CD4-positive, alpha-beta T cell treated with Interleukin-2 at 100 ng/mL for 4 hours (primary cell): ENCODE measurements at places on chromosomes 12 and 14.
A peak's percentile ranks its signal among the peaks of the same experiment; 100 is the strongest.

GRCh38 chr14:73342670-73343069 lies 105.4 kb downstream of the PAPLN start:
- DNase-seq = no peak

- DNase-seq = no peak
Observed at GRCh38 chr12:4169959-4170358, 103.6 kb upstream of the CCND2 start.

- no peak for DNase-seq
Observed at GRCh38 chr12:95516757-95517156, 34.5 kb downstream of the USP44 start.

- DNase-seq = no peak
Observed at GRCh38 chr12:72570601-72571000, 298.4 kb downstream of the TRHDE start.

DNA sequence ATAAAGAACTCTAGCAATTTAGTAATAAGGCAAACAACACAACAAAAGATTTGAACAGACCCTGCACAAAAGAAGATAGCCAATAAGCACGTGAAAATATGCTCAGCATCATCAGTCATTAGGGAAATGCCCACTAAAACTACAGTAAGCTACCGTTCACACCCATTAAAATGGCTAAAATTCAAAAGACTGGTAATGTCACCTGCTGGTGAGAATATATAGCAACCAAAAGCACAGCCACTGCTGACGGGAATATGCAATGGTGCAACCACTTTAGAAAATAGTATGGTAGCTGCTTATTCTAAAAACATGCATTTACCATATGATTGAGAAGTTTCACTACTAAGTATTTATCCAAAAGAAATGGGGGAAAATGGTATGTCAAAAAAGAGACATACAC lies 74.9 kb downstream of the DPF3 start:
- DNase-seq = no peak

DNA sequence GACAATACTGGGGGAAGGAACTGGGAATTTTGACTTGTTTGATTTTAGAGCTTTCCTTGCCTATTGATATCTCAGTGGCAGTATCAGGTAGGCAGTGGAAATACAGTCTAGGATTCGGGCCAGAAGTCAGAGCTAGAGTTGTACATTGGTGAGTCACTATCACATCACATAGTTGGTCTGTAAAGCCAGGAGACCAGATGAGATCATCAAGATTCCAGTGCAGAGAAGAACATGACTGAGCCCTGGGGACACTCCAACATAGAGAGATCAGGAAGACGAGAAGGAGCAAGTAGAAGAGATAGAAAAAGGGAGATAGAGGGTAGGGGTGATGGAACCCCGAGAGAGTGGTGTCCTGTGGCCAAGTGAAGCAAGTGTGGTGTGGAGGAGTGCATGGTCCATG lies 46.6 kb upstream of the NR1H4 start:
- no peak for DNase-seq

DNA sequence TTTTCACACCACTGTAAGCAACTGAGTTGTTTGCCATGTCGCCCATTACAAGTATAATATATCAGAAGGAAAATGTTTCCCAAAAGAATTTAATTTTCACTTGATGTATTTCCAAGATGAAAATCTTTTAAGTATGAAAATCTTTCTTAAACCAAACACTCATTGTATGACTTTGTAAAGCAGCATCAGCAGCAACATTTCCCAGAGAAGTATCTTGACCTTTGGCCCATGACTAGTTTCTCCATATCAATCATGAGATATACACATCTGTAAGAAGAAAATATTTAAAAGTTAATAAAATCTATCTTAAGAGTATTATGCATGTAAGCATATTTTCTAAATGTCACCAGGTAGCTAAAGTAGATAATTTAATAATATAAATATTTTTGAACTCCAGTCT lies 52.8 kb downstream of the ATP2B1 start:
- DNase-seq = no peak

DNA sequence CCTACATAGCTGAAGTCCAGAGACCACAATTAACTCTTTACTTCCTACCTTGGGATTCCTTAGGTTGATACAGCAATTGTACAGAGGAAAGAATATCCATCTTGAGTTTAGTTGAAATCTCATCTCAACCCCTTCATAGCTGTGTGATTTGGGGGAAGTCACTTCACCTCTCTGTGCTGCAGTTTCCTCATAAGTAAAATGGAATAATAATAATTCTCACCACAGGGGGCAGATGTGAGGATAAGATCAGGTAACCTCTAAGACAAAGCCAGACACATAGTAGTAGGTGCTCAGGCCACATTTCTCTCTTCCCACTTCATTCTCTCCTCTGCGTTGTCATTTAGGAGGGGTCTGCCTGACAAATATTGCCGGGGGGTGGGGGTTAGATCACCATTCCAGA lies 6.7 kb downstream of the FOXN4 start:
- no peak for DNase-seq

DNA sequence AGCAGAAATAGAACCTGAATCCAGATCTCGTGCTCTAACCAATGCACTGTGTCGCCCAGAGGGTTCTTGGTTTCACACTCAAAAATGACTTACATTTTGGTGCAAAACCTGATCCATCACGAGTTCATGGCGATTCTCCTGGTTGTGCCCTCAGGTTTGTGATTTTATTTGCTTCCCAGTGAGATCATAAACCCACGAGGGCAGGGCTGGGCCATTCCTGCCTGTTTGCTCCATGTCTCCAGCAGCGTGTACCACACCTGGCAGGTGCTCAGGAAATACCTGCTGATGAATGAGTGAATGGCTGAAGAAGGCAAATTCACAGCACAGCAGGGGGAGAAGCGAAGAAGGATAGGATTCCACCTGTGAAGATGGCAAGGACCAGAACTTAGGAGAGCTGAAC lies 9.4 kb downstream of the ACACB start:
- DNase-seq = no peak

- no peak for DNase-seq
Observed at GRCh38 chr14:103008768-103009357, 48.5 kb downstream of the CDC42BPB start.

DNA sequence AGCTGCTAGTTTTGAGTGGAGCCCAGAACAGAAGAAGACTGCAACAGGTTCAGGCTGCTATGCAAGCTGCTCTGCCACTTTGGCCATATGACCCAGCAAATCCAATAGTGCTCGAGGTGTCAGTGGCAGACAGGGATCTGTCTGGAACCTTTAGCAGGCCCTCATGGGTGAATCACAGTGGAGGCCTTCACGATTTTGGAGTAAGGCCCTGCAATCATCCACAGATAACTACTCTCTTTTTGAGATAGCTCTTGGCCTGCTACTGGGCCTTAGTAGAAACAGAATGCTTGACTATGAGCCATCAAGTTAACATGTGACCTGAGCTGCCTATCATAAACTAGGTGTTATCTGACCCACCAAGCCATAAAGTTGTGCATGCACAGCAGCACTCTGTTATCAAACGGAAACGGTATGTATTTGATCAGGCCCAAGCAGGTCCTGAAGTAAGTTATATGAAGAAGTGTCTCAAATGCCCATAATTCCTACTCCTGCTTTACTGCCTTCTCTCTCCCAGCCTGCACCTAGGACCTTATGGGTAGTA lies 116.9 kb upstream of the CCDC196 start:
- DNase-seq = no peak

GRCh38 chr12:129532707-129533499 lies 370.9 kb downstream of the TMEM132D start:
- no peak for DNase-seq

DNA sequence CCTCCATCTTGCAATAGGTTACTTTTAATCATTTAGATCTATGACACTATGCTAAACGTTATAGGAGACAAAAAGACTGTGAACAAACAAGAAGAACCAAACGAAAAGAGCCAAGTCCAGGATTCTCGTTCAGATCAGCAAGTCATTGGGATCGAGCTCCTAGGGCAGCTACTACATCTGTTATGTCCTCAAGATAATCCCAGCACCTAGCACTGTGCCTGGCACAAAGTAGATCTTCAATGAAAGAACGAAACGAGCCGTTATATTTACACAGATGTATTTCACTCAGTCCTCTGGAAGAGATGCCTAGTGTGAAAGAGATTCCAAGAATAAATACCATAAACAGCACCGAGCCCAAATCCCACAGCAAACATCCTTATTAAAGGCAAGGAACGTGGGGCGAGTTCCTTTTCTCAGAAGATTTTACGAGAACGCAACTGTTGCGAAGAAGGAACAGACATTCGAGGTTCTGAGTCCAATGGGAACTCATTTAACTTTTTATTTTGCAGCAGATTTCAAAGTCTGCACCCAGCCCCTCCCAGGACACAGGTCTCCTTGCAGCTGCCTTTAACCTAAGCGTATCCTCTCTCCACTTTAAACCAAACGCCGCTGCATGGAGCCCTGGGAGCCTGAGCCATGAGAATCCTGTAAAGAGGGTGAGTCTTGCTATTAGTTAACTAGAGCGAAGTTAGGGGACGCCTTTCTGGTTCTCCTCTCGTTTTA lies 544 bp upstream of the TDP1 start:
- no peak for DNase-seq

DNA sequence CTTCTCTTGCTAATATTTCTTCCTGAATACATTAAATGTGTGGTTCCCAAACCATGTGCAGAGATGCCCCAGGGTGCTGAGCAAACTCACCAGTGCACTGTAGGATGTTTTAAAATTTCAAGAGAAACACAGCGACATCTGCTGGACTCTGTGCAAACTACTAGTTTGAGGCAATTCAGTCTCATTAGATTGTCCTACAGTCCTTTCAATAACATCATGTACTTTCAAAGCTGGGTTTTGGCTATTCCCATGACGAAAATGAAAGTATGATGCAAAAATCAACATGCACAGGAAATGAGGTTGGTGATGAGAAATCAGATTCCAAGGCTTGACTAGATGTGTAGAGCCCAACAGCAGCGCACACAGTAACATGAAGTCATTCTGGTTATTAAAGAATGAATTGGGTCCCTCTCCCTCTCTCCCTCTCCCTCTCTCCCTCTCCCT lies 66.3 kb downstream of the CLIP1 start:
- peak; percentile 70 for DNase-seq

GRCh38 chr12:14315501-14315900 lies 50.0 kb upstream of the ATF7IP start:
- no peak for DNase-seq

DNA sequence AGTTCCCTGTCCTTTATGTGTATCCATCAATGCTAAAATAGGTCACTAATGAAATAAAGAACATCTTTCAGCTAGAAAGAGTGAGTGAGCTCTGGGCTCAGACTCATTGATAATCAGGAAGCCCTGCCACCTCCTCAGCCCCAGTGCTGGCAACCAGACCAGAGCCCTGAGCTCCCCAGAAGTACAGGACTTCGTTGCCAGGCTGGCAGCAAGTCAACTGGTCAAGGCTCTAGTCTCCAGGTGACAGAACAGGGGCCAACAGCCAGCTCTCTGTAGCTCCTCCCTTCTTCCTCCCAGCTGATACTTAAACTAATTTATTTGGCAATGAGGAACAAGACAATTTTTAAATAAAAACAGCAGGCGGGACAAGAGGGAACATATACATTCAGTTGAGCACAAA lies 145.3 kb downstream of the EGLN3 start:
- no peak for DNase-seq

DNA sequence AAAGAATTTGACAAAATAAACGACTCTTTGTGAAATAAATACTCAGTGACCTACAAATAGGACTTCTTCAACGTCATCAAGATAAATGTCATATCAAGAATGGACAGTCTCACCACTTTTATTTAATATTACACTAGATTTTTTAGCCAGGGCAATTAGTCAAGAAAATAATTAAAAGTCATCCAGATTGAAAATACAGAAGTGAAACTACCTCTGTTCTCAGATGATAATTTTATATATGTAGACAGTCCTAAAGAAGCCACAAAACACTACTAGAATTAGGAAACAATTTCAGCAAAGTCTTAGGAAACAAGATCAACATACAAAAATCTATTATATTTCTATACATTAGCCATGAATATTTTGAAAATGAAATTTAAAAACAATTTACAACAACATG lies 689.6 kb upstream of the SEL1L start:
- DNase-seq = no peak

DNA sequence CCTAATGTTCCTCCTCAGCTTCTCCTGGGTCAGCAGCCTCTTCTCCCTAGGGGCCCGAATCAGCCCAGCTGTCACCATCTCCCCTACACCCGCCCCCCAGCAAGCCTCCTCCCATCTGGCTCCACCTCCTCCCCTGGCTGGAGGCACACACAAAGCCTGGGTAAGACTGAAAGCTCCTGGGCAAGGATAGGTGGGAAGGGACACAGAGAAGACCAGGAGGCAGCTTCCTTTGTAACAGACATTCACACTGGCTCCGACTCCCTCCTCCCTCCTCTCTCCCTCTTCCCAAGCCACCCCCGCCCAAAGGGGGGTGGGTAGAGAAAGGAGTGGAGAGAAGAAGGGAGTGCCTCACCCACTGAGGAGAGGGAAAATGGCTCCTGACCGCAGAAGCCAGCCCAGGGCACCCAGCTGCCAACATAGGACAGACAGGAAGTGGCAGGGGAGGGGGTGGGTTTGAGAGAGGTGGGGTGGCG lies 4.0 kb downstream of the CHD4 start:
- DNase-seq = peak; percentile 40

- no peak for DNase-seq
Observed at GRCh38 chr12:126198966-126199692, 1133.9 kb downstream of the AACS start.

DNA sequence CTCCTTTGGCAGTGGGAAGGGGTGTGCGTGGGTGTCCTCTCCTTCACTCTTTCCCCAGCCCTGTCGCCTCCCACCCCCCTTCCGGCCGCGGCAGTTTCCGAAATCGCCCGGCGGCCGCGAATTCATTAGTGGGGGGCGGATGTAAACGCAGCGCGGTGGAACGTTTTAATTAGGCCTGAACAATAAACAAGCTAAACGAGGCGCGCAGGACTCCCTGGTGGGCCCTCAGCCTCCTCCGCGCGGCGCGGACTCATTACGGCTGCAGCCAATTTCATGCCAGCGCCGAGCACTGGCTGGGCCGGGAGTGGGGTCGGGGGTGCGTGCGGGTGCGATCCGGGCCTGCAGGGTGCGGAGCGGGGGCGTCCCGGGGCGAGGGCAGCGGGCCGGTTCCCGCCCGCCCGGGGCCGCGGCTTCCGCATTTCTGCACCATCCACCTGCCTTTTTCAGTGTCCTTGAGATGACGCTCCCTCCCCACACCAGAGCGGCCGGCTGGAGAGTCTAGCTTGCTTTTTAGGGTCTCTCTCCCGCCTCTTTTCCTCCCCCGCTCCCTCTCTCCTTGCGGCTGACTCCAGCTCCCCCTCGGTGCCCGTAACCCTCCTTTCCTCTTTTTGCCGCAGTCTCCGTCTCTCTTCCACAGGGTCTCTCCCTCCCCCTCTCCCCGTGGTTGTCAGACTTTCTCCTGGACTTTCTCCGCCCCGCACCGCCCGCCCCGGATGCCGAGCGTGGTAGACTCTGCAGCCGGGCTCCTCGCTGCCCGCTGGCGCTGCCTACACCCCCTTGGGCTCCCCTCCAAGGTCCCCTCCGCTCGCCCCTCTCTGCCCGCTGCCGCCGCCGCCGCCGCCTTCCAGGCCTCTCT lies at the start of gene CISTR:
CISTR (minus strand) TSS at position 644 of the 856 bp plus-strand sequence.
- peak; percentile 24 for DNase-seq
